ENCODE measurements at places on chromosomes 12 and 14. TPM values are rescaled to one million over a fixed set of nuclear protein-coding genes. Genes with fewer than 3 reads are reported as not detected.

DNA sequence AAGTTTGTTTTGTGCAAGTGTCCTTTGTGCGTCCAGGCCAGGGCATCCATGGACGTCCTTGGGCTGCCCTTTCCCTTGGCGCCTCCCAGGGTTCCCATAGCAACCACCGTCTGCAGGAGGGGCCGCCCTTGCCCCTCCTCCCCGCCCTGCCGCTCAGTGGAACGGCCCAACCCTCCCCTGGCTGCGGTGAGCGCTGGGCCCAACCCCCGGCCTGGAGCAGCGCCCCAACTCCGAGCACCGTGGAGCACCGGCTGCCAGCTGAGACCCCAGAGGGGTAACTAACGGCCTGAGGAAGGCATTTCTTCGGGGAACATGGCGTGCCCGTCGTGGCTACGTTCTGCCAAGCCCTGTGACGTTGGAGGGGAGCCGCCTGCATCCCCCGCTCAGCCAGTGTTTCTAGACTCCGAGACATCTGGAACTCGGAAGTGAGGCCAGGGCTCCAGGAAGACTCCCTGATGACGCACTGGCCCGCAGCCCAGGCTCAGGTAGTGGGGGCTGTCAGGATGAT is 5.3 kb upstream of the ACACB start:
- H3K4me1 ChIP-seq: peaks cover 17% of the 10 kb centered on the region
- H3K27ac ChIP-seq: peak overlapping the region; percentile 63
- H3K36me3 ChIP-seq: no peaks in the 10 kb centered on the region
- H3K4me3 ChIP-seq: peak overlapping the region; percentile 74
- peak; percentile 94 for DNase-seq
- H3K27me3 ChIP-seq: no peaks in the 10 kb centered on the region

DNA sequence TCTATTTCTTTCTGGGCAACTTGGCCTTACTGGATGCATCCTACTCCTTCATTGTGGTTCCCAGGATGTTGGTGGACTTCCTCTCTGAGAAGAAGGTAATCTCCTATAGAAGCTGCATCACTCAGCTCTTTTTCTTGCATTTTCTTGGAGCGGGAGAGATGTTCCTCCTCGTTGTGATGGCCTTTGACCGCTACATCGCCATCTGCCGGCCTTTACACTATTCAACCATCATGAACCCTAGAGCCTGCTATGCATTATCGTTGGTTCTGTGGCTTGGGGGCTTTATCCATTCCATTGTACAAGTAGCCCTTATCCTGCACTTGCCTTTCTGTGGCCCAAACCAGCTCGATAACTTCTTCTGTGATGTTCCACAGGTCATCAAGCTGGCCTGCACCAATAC is 5.3 kb downstream of the OR4N5 start:
- no peak overlapping the region for H3K4me3 ChIP-seq
- DNase-seq: no peak
- no peaks in the 10 kb centered on the region for H3K27me3 ChIP-seq
- no peaks in the 10 kb centered on the region for H3K4me1 ChIP-seq
- no peak overlapping the region for H3K27ac ChIP-seq

DNA sequence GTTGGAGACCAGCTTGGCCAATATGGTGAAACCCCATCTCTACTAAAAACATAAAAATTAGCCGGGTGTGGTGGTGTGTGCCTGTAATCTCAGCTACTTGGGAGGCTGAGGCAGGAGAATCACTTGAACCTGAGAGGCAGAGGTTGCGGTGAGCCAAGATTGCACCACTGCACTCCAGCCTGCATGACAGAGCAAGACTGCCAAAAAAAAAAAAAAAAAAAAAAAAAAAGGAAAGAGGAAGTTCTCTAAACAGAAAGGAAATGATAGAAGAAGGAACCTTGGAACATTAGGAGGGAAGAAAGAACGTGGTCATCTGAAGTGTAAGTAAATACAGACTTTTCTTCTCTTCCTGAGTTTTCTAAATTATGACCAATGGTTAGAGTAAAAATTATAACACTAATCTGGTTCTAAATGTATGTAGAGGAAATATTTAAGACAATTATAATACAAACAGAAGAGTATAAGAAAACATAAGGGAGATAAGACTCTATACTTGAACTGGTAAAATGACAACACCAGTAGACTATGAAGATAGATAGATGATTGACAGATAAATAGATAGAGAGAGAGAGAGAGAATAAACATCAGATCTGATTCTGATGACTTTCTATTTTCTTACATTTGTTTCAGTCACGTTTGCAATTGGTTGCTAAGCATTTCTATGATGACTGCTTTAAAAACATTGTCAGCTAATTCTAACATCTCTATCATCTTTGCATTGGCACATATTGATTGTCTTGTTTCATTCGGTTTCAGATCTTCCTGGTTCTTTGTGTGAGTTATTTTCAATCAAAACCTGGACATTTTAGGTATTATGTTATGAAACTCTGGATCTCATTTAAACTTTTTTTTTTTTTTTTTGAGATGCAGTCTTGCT is 12.9 kb upstream of the CORO1C start:
- no peak for DNase-seq
- H3K4me1 ChIP-seq: no peaks in the 10 kb centered on the region
- no peak overlapping the region for H3K27ac ChIP-seq
- H3K27me3 ChIP-seq: no peaks in the 10 kb centered on the region
- no peaks in the 10 kb centered on the region for H3K36me3 ChIP-seq
- no peak overlapping the region for H3K4me3 ChIP-seq

KCNA1 gene
- not detected for total RNA-seq

C14orf39 gene
- total RNA-seq: 0.45 TPM

DNA sequence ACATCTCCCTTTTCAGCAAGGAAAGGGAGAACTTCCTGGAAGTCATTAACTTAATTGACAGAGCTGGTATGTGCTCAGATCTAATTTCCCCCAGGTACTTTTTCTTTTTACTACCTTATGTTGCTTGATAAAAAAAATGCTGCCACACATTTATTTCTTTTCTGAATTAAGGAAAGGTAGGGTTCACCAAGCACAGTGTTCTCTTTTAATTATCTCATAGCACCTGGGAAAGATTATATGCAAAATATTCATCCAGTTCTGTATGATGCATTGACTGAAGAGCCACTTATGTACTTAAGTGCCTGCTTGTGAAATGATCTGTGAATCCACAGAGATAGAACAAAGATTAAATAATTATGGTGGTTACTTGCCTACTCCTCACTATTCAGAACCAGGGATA is 25.1 kb downstream of the KCNC2 start:
- no peaks in the 10 kb centered on the region for H3K27me3 ChIP-seq
- H3K4me1 ChIP-seq: no peaks in the 10 kb centered on the region
- H3K27ac ChIP-seq: no peak overlapping the region
- no peak overlapping the region for H3K4me3 ChIP-seq
- H3K36me3 ChIP-seq: no peaks in the 10 kb centered on the region

DNA sequence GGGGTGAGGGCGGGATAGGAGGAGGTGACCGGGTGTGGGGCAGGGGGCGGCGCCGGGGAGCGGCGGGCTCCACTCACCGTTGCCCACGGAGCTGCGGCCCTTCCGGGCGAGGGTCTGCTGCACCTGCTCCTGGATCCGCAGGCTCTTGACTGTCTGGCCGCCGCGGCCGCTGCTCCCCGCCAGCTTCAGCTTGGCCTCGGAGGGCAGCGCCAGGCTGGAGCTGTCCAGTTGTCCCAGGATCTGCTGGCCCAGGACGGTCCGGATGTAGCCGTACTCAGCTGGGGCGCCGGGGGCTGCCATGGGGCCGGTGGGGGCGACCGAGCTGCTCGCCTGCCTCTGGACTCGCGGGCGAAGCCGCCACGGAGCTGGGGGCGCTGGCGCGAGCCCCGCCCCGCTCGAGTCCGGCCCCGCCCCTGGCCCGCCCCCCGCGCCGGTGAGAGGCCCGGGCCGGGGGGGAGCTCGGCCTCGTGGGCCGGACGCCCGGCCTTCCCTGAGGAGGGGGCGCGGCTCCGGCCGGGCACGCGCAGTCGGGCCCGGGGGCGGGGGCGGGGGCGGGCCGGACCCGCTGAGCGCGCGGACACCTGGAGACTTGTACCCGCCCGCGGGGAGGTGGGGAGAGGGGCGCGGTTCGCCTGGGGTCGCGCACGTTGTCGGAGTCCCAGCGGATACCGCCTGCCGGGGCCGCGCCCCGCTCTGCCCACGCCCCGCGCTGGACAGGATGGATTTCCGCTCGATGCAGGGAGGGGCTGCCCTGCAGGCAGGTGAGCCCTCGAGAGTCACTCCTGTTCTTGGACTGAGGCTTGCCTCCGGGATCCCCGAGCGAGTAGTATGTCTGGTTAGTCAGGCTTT is at the start of gene PKP2:
PKP2 (minus strand) TSS at position 346 of the 849 bp plus-strand sequence; CDS start at position 300, 46 bp downstream.
- H3K36me3 ChIP-seq: no peaks in the 10 kb centered on the region
- no peaks in the 10 kb centered on the region for H3K27me3 ChIP-seq
- DNase-seq: peak; percentile 74
- peak within 1 kb of the TSS; percentile 83 for H3K27ac ChIP-seq
- peaks cover 2% of the 10 kb centered on the region for H3K4me1 ChIP-seq

VDR gene
- 1.1 TPM for total RNA-seq

GRCh38 chr12:117981267-117981666 is 12.5 kb upstream of the KSR2 start:
- DNase-seq: no peak
- no peaks in the 10 kb centered on the region for H3K4me1 ChIP-seq
- no peak overlapping the region for H3K27ac ChIP-seq
- no peaks in the 10 kb centered on the region for H3K36me3 ChIP-seq
